Stimulated activated CD4-positive, alpha-beta T cell treated with anti-CD3 and anti-CD28 coated beads, Interleukin-4, amount 100 ng/mL, for 24 hours (primary cell): ENCODE measurements at places on chromosomes 16 and 17.
A peak's percentile ranks its signal among the peaks of the same experiment; 100 is the strongest.

DNA sequence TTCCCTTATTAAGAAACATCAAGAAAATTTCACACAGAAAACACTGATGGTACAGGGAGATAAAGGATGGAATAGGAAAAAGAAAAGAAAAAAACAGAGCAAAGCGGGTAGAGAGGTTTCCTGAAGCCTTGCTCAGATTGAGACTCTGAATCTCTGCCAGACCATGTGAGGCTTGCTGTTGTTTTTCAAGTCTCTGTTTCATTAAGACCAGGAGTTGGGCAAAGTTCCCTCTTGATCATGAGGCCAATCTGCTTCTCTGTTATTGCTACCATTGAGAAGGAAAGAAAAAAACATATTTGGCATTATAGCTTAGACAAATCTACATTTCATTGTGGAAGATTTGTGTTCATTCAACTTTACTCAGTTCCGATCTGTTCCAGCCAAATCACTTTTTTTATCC, 201.6 kb upstream of the SOX9 start:
- no peak for DNase-seq

- DNase-seq, result no peak
These were observed 28.4 kb upstream of the ZFHX3 start for GRCh38 chr16:73076324-73076810.

GRCh38 chr17:74274060-74274708, at the start of gene DNAI2:
DNAI2 (plus strand) TSS chr17:74274234; CDS start chr17:74281818, 7,584 bp downstream.
- DNase-seq, result peak; percentile 30

- no peak for DNase-seq
These were observed 23.1 kb downstream of the ABCA3 start for GRCh38 chr16:2317231-2318020.

DNA sequence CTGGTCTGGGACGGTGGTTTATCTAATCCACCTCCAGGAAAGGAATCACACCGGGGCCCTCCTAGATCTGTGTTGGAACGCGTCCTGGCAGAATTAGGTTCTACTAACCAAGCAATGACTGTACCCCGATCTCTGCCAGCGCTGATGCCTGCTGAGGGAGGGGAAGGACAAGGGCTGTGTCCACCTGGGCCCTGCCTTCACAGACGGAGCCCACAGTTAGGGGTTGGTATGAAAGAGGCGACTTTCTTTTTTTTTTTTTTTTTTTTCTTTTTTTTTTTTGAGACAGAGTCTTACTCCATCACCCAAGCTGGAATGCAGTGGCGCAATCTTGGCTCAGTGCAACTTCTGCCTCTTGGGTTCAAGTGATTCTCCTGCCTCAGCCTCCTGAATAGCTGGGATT, 9.9 kb upstream of the KRT19 start:
- DNase-seq, result no peak

DNA sequence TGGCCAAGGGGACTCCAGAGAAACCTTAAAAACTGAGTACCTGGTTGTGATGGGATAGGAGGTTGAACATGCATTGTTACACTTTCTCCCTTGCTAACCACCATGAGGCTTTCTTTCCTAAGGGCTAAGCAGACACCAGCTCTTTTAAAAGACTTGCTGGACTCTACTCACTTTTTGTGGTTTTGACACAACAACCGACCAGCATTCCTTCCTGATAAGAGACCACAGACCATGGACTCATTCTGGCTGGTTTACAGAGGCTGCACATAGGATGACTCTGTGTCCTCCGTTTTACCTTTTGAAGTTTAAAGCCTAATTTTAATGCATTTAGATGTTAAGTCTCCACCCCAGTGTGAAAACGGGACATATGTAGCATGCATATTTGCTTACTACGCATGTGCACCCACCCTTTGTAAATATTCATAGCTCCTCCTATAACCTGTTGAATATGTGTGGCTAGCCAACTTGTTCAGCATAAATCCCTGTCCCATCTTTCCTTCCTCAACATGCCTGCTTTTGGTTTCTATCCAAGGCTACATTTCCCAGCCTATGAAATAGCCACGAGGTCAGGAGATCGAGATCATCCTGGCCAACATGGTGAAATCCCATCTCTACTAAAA, 475.9 kb downstream of the GRIN2A start:
- no peak for DNase-seq

GRCh38 chr16:86044241-86044671, 145.3 kb downstream of the IRF8 start:
- peak; percentile 42 for DNase-seq

GRCh38 chr17:66686601-66687000, 148.3 kb upstream of the CACNG5 start:
- DNase-seq, result no peak

DNA sequence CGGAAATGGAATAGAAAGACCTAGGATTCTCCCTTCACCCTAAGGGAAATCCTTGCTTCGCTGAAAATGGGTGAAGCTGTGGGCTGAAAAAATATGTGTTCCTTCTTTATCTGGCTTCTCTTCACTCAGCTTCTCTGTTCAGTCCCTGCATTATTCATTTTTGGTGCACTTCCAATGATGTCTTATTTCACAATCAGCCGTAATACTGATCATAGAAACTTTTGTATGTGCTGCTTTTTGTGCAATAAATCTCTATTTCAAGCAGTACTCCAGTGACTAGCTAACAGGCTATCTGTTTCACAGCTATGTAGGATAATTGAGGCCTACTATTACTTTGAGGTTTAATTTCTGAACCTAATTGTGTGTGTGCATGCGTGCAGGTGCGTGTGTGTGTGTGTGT, 144.6 kb downstream of the FOXL1 start:
- DNase-seq, result no peak

DNA sequence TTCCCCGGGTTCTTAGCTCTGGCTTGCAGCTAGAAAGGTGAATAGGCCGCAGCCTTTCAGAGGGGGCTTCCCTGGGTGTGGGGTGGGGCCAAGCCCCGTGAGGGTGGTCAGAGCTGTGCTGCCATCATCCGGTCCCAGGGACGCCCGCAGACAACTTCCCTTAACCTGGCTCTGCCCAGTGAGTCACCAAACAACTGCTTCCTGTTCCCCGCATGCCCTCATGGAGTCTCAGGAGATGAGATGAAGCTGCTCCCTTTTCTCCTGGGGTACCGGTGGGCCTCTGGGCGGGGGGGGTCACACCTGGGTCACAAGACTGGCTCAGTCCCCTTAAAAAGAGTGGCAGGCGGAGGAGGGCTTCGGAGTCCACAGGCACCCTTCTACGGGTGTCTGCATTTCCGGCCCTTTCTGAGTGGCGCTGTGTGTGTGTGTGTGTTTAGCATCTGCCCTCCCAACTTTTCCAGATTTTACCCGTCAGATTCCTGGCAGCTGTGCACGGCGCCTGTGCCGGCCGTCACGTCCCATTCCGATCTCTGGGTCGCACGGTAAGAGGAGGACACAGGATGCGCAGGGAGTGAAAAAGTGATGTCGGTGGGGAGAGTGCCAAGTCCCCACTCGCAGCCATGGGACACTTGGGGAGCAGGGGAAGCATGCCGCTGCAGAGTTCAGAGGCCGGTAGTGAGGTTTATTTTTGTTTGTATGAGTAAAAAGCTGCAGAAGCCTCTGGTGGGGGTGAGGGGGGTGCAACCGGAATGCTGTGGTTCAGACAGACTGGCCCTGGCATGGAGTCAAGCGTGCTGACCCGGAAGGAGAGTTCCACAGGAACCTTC, 16.8 kb downstream of the HIC1 start:
- DNase-seq, result no peak

- DNase-seq, result no peak
These were observed 29.7 kb upstream of the OR1A2 start for GRCh38 chr17:3167574-3167973.

DNA sequence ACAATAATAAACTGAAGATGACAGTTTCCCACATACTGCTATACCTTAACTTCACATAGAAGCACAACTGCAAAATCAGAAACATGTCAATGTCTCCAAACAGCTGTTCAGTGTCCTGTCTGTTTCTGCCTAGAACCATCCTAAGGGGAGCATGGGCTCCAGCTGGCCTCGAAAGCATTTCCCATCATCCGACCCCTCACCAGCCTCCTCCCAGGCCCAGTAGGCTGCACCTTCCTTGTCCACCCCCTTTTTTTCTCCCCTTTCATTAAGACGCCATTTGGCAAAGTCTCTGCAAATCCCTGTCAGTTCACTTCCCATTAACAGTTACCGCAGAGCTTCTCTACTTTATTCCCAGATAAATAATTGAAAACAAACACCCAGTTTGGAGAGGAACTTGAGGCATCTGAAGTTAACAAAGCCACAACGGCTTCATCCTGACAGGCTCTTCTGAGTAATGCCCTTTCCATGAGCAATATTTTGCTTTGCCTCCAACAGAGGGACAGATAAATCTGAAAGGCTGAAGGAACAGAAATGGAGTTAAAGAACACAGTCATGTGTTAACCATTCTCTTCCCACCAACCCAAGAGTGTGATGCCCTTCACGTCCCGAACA, 65.3 kb downstream of the SLC39A11 start:
- no peak for DNase-seq

DNA sequence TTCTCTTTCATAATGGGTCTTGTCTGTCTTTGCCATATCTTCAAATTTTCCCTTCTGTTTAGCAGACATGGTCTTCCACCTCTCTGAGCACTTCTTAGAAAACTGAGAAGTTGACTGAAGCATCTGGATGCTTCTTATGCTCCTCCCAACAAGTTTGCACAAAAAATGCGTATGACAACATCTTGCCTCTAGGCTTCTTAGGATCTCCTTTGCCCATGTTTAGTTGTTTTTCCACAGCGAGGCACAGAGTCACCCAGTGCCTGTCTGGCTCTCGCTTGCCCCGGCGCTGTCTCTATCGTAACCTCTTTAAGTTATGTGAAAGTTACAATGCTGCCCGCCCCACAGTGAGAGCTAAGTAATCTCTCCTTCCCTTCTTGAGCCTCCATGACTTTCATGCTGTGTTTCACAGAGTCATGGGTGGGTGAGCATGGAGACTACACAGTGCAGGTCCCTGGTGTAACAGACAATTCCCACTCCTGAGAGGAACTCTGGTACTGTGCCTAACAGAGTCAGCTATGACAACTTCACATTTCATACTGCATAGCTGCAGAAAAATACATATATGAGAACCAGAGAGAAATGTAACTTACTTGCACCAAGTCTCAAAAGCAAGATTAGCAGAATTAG, 195.4 kb downstream of the AATF start:
- DNase-seq, result no peak

DNA sequence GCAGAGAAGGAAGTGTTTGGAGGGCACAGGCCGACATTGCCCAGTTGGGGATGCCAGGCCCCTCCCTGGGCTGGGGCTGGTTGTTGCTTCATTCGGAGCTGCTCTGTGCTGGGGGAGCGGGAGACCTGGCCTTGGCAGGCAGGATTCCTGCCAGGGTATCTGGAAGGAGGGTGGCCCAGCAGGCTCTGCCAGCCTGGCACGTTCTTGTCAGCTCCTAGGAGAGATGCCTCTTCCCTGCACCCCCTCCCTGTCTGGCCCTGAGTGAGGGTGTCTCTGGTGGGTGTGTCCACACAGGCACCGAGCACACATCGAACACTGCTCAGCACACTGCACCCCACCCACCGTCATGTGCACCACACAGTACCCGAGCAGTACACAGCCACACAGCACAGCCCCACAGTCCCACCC, 35.2 kb downstream of the ARHGAP23 start:
- no peak for DNase-seq

- DNase-seq, result no peak
These were observed 44.2 kb downstream of the CMIP start for GRCh38 chr16:81488687-81489411.

DNA sequence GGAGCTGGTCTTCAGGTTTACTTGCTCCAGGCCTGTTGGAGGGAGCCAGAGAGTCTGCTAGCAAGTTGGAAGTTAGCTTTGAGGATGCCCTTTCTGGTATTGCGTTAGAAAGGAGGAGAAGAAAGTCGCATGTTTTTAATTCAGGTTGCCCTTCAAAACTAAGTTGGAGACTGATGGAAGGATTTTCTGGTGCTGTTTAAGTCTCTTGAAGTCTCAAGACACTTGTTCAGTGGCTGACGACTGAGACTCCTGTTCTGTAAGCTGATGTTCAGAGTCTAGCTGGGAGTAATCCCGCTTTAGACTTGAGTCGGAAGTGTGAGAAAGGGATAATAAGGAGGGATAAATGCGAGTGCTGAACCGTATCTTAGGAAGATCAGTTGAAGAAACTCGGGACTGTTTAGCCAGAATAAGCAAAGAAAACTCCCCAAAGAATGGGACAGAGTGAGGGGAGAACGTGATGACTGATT, 740 bp downstream of the AATF start:
- DNase-seq, result no peak

DNA sequence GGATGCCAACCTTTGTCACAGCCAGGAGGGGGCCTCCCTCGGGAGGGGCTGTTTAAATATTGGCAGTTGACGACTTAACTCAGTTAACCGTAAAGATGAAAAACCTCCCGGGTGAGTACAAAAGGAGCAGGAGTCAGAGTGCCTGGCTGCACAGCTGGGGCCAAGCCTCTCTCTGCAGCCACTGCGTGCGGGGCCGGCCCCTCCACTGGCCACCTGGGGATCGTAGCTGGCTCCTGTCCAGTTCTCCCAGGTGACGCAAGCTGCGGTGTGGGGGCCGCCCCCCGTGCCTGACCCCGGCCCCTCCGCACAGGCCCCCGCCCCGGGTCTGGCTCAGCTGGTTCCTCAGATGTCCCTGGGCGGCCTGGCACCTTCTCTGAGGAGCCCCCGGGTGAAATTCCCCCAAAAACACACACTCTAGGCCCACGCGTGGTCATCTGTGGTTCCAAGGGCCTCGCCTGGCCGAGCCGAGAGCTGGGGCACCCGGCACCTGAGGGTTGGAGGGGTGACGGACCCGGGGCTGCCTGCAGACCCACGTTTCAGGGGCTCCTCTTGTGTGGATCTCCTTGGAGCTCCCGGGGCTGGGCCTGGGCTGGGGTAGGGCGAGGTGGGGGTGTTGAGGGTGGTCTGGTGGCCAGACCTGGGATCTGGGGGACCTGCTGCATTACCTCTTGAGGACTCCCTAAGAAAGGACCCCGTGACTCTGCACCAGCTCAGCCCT, 7.4 kb upstream of the CACNA1H start:
- no peak for DNase-seq

DNA sequence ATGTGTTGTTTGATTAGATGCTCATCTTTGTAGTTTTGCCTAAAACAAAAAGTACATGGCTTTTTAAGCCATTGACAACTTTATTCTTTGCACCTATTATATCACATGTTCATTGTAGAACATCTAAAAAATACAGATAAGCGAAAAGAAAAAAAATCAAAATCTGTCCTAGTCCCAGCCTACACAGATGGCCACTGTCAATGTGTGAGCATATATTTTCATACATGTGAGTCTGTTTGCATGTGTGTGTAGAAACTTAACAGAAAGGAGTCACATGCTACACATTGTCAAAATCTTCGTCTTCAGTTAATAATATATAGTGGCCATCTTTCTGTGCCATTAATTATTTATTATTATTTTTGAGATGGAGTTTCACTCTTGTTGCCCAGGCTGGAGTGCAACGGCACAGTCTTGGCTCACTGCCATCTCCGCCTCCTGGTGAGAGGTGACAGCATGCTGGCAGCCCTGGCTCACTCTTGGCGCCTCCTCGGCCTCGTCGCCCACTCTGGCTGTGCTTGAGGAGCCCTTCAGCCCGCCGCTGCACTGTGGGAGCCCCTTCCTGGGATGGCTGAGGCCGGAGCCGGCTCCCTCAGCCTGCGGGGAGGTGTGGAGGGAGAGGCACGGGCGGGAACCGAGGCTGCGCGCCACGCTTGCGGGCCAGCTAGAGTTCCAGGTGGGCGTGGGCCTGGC, 68.5 kb upstream of the AMZ2 start:
- DNase-seq, result no peak
